Stimulated activated CD4-positive, alpha-beta T cell treated with anti-CD3 and anti-CD28 coated beads, Interleukin-4, amount 100 ng/mL, for 48 hours (primary cell): ENCODE measurements at places on chromosomes 4 and X.

- no peak for DNase-seq
Measured at GRCh38 chrX:132508834-132509233, 20.0 kb upstream of the MBNL3 start.

GRCh38 chrX:66892004-66892403, 253.1 kb upstream of the EDA2R start:
- DNase-seq = no peak

DNA sequence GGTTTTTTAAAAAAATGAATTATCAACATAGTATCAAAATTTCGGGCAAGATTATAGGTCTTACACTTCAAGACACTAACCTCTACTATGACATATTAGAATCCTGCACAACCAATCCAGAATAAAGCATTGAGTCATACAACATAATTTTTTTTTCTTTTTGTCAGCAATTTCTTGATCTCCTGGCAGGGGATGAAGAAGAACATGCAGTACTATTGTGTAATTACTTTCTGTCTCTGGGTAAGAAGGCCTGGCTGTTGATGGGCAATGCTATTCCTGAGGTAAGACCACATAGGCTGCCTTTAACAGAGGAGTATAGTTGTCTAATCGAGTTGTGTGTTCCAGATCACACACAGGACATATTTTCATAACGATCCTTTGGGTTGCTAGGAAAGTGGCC, 67.5 kb downstream of the FBXL5 start:
- DNase-seq = no peak

- DNase-seq = no peak
Measured at GRCh38 chrX:102491766-102492165, 20.2 kb upstream of the TCP11X2 start.

DNA sequence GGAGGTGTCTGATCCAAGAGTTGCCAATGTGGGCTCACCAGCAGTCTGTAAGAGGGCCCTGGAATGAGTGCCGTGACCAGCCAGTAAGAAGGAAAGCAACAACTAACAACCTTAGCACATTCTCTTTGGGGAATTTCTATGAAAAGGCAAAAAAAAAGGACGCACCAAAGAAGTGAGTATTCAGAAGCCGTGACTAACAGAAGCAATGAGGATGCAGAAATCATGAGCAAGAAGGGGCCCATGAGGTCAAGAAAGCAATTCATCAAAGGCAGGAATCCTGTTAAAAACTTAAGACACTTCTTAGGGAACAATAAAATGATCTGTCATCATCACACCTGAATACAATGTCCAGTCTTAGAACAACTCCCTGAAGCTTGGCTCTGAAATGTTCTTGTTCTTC, 260.5 kb downstream of the RAPGEF2 start:
- DNase-seq = no peak

- DNase-seq = no peak
Measured at GRCh38 chr4:139732991-139733570, 67.5 kb downstream of the MGST2 start.

DNA sequence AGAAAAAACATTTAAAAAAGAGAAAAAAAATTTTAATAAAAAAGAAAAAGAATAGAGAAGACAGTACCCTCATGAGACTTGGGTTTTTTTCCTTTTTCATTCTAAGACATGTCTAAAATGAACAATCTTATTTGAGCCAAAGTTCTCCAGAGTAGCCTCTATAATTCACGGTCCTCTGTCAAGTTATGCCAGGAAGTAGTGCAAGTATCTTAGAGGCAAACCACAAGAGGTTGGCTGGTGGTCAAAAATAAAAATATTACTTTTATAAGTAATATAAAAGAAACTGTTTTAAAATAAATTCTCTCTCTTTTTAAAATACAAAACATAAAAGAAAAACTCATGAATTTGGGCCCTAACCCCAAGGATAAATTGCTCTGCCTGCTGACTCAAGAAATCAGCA, 26.5 kb downstream of the HNRNPDL start:
- DNase-seq = no peak

DNA sequence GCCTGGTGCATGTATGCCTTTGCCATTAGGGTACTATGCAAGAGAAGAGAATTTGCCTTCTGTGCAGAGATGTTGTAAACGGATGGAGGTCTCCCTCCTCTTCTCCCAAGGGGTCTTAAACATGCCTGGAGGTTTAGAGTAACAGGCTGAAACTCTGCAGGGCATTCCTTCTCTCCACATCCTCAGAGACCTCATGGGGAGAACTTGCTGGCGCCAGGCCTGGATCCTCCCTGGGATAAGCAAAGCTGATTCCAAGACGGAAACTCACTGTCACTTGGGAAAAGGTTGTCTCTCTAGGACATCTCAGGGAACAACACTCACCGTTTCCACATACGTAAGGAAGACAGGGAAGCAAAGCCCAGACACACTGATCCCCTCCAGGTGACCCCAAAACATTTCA, 76.9 kb upstream of the GPM6B start:
- no peak for DNase-seq

- DNase-seq = no peak
Measured at GRCh38 chr4:74583757-74584156, 138.8 kb downstream of the AREG start.

DNA sequence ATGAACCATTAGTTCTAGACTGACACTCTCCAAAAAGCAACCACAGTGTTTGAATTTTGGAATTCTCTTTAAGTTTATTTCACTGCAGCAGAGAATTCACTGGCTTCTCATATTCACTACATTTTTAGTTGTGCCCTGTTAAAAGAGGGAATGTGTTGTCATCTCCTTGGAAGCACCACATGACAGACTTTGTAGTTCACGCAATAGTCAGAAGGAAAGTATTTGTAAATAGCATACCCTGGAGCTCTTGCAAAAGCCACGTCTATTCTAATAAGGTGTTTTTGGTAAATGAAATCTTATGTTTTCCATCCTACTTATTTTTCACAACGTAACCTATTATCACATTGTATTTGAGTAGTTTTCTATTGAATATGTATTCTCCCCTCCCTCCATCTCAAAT, 25.8 kb downstream of the DOCK11 start:
- DNase-seq = no peak

DNA sequence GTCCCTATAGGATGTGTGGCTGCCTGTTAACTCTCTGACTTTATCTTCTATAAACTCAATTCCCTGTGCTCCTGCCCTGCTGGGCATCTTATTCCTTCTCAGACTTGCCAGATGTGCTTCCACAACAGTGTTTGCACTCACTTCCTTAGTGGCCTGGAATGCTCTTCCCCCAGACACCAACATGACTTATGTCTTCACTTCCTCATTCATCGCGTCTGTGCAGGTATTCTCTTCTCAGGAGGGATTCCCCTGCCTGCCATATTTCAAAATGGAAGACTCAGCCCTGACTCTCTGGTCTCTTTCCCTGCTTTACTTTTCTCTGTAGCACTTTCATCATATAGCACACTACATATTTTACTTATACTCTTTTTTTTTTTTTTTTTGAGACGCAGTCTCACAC, 344.0 kb downstream of the CENPC start:
- no peak for DNase-seq

GRCh38 chr4:16524406-16524805, 298.1 kb upstream of the TAPT1 start:
- DNase-seq = no peak

- DNase-seq = no peak
Measured at GRCh38 chr4:95839891-95840290, at the start of gene PDHA2. TSS of gene PDHA2 (plus strand) at chr4:95840093. CDS start at chr4:95840151, 58 bp downstream.

GRCh38 chrX:74510401-74510800, 89.1 kb downstream of the SLC16A2 start:
- no peak for DNase-seq

- DNase-seq = no peak
Measured at GRCh38 chrX:68594769-68595168, 52.7 kb upstream of the STARD8 start.

- DNase-seq = no peak
Measured at GRCh38 chrX:115409551-115409950, 120.0 kb downstream of the LUZP4 start.

GRCh38 chrX:107752714-107753113, 22.9 kb downstream of the TSC22D3 start:
- DNase-seq = no peak

DNA sequence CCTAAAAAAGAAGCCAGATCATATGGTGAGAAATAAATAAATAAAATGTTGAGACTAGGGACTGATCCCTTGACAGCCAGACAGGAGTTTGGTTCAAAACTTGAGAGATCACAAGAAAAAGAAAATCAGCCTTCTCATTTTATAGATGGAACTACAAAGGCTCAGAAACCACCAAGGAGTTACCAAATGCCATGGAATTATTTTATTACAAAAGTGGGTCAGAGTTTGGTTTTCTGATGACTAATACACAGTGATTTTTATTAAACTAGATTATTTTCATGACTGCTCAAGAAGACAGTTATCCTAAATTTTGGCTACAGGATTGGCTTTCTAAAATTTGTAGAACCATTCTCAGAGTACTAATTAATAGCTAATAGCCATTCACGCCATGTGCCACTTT, 6.2 kb downstream of the CXCL1 start:
- DNase-seq = no peak

DNA sequence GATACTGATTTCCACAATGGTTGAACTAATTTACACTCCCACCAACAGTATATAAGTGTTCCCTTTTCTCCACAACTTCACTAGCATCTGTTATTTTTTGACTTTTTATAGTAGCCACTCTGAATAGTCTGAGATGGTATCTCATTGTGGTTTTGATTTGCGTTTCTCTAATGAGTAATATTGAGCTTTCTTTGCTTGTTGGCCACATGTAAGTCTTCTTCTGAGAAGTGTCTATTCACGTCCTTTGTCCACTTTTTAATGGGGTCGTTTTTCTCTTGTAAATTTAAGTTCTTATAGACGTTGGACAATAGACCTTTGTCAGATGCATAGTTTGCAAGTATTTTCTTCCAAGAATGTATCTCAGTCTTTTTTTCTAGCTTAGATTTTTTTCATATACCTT, 10.0 kb downstream of the FBXW7 start:
- DNase-seq = no peak

GRCh38 chrX:102637561-102637960, 13.7 kb upstream of the GPRASP1 start:
- no peak for DNase-seq

DNA sequence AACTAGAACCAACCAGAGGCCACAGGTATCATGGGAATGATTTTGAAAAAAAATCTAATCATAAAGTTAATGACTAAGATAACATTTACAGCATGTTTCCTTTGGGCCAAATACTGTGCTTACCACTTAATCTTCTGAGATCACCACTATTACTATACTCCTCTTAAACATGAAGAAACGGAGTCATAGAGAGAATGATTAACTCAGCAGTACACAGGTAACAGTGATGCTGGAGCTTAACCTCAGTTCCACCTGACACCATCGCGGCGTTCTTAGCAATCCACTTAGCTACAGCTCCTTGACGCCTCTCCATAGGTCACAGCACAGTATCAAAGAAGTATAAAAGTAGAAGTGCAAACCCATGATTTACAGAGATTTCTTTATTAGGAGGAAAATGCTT, 592.6 kb upstream of the SLIT2 start:
- no peak for DNase-seq

DNA sequence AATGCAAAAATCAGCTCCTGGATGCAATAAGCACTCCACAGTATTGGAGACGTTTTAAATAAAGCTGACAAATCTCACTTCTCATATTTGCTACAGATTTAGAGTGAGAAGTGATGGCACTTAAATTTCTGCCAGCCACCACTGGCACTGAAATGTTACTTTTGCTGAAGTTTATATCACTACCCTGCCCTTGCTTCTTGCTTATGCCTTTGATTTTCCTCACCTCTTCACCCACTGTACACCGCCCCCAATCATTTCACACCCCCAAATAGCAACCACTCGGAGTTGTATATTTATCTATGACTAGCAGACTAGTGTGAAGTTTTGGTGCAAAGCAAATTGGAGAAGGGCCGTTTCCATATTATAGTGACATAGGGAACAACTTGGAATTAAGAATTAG, 19.9 kb upstream of the SLC7A11 start:
- DNase-seq = no peak

DNA sequence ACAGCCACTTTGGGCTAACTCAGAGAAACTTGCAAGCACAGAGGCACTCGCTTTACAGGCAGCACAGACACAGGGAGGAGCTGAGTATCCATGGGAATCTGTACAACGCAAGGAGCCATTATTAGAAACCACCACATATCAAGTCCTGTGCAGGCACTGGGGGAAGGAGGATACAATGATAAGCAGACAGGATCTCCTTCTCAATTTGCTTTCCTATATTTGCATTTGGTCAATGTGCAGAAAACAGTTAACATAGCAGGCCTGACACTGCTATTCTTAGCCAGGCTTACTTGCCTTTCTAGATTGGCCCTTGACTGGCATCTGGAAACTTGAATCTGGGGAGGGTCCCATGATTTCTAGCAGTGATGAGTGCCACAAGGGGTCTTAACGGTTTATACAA, 65.8 kb downstream of the TEC start:
- no peak for DNase-seq

DNA sequence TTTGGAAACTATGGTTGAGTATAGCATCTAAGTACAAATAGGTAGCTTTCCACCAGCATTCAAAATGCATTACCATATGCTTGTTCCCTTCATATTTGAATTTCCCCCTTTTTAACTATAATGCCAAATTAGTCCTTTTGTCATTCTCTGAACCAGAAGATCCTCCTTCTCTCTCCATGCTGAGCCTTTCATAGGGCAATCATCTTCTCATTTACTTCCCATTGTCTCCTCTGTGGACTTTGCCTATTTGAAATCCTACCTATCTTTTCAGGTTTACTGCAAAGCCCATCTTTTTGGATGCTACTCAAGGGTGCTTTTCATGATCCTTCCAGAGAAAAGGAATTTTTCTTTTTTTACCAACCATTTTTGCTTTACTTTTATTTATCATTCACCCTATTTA, 54.7 kb downstream of the DKK2 start:
- DNase-seq = no peak

GRCh38 chr4:96729641-96730040, 889.7 kb downstream of the PDHA2 start:
- no peak for DNase-seq

- DNase-seq = no peak
Measured at GRCh38 chr4:80540785-80541469, 205.4 kb downstream of the CFAP299 start.

DNA sequence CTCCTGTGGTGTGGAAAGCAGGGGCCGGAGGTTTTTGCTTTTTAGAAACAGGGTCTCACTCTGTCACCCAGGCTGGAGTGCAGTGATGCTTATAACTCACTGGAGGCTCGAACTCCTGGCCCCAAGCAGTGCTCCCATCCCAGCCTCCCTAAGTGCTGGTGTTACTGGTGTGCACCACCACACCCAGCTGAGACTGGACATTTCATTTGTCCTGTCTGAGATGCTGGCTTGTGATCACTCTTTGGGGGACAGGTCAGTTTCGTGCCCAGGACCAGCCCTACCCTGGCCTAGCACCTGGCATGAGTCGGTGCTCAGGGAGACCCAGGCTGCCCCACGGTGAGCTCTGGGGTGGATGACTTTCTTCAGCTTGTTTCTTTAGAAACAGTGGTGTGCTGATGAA, 11.3 kb downstream of the PSAPL1 start:
- no peak for DNase-seq
